ENCODE measurements at places on chromosomes 16 and 17.
A peak's percentile ranks its signal among the peaks of the same experiment; 100 is the strongest.

- no peak for DNase-seq
Observed at GRCh38 chr17:39208136-39208535, 8.1 kb downstream of the RPL19 start.

- no peak for DNase-seq
Observed at GRCh38 chr17:72422505-72423285, 301.9 kb downstream of the SOX9 start.

GRCh38 chr16:65869261-65869660, 497.2 kb upstream of the CDH5 start:
- DNase-seq, result no peak

GRCh38 chr17:5530265-5531084, 44.1 kb downstream of the MIS12 start:
- no peak for DNase-seq

GRCh38 chr17:56926704-56927103, 12.9 kb upstream of the TRIM25 start:
- DNase-seq, result no peak

- no peak for DNase-seq
Observed at GRCh38 chr16:1554826-1555445, 21.5 kb downstream of the TMEM204 start.

DNA sequence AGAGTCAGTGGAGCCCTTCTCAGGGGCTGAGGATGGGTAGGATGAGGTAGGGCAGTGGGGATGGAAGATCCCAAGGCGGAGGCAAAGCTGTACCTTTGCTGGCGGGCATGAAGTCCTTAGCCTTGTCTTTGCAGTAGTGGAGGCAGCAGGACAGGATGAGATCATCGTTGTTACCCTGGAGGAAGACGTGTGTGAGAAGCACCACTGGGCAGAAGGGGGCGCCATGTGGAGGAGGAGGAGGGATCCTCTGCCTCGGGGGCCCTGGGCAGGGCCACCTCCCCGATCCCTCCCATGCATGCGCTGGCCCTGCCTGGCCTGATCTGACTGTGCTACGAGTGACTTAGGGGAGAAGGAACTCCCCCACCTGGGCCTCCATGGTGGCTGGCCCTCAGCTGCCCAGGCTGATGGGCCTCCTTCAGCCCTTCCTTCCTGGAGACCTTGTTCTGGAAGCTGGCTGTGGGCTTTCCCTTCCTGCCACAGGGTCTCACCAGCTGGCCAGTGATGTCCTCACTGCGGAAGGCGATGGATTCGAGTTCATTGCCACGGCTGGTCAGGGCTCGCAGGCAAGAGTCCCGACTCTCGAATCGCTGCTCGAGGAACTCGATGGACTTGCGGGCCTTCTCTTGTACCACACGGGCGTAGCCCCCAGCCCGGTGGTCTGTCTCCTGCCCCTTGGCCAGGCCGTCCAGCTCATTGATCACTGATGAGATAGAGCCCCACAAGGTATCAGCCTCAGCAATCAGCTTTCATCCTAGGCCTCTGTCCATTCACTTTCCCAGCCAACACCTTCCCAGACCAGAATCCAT, 10.3 kb downstream of the HIC1 start:
- no peak for DNase-seq

DNA sequence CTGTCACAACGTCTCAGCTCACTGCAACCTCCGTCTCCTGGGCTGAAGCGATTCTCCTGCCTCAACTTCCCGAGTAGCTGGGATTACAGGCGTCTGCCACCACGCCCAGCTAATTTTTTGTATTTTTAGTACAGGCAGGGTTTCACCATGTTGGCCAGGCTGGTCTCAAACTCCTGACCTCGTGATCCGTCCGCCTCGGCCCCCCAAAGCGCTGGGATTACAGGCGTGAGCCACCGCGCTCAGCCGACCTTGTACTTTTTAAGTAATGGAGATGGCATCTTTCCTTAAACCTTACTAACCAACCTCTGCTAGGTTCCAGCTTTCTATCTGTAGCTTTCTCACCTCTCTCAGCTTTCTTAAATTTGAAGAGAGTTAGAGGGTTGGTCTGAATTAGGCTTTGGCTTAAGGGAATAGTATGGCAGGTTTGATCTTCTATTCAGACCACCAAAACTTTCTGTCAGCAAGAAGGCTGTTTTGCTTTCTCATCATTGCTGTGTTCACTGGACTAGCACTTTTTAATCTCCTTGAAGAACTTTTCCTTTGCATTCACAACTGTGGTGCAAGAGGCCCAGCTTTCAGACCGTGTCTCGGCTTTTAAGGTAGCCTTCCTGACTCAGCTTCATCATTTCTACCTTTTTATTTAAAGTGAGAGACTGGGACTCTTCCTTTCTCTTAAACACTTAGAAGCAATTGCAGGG, 28.0 kb downstream of the YWHAE start:
- no peak for DNase-seq

DNA sequence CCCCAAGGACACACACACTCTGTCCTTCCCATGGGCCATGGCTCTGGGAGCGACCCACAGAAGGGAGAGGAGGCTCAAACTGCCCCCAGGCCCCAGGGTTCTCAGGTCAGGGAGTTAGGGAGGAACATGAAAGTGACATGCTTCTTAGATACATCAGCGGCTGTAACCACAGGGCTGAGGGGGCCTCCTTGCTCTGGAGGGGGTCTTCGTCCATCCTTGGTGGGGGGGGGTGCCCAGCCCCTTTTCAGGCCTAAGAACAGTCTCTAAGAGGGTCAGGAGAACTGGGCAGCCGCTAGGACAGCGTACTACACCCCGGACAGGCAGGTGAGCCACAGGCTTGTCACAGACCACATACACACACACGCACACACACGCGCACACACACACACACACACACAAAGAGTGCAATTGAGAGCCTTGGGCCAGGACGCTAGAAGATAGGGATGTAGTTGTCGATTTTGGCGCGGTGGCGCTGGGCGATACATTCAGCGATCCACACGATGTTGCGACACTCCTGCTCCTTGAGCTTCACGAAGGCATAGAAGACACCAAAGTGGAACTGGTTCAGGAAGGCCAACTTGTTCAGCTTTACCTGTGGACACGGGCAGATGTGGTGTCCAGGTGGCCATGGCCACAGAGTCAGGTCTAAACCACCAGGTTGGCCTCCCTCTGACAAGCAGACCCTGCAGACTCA, 7.3 kb downstream of the HSD11B2 start:
- no peak for DNase-seq

GRCh38 chr17:9001559-9001958, 19.8 kb upstream of the NTN1 start:
- DNase-seq, result no peak

- no peak for DNase-seq
Observed at GRCh38 chr16:54351171-54351570, 64.6 kb upstream of the IRX3 start.

GRCh38 chr16:12403746-12404658, 399.7 kb downstream of the CPPED1 start:
- no peak for DNase-seq

DNA sequence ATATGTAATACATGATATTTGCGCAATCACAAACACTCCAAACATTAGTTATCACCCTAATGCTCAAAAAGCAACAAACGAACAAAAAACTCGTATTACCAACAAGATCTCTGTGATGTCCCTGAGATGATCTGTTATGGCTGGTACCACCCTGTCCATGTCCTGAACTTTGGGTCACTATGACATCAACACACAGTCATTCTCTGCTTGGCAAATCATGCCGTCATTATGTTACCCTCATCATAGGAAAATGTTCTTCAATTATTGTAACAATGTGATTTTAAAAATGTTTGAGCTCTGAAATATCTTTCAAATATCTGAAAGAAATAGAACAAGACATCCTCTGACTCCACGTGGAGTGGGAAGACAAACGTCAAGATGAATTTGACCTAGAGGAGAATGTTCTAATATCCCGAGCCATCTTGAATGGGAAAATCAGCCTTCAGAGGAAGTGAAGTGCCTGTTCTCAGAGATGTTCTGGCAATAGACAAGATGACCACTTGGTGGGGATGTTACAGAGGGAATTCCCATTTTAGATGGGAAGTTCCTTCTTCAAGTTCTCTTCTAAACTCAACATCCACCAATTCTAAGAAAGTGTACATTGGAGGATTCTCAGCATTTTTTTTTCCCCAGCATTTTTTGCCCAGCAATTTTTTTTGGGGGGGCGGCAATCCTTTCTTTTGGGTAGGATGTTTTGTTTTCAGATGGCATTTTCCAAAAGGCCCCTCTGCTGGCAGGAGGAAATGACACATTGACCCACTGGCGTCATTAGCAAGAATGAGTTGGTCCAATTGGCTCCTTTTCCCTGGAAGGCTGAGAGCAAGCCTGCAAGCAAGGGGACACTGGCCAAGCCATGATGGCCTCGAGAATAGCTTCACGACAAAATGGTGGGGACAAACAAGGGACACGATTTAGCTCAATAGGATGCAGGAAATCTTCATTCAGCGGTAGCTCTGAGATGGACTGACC, 3.7 kb upstream of the HSD17B2 start:
- DNase-seq, result no peak

- DNase-seq, result no peak
Observed at GRCh38 chr16:26983426-26983825, 83.3 kb upstream of the C16orf82 start.

DNA sequence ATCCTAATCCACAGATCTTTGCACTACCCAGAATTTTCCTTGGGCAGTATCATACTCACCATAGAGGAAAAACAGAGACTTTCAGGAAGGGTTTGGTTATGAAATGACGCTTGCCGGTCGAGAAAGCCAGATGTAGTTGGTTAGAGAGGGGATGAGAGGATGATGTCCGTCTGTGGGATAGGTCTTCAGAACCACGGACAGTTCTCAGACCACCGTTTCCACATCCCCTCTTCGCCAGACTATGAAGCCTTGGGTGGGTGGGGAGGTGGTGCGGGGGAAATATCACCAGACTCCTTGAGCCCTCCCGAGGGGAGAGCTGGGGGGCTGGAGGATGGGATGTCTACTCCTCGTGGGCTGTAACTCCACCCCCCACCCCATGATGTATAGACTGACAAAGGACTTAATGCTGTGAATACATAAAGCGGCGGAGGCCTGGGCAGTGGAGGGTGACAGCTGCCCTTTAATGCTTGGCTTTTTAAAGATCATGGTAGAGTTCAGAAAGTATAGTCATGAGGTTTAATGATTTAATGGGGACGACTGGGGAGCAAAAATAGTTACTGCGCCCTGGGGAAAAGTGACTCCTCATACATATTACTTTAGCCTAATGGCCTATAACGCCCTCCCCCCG, 96.6 kb downstream of the MRM1 start:
- no peak for DNase-seq

DNA sequence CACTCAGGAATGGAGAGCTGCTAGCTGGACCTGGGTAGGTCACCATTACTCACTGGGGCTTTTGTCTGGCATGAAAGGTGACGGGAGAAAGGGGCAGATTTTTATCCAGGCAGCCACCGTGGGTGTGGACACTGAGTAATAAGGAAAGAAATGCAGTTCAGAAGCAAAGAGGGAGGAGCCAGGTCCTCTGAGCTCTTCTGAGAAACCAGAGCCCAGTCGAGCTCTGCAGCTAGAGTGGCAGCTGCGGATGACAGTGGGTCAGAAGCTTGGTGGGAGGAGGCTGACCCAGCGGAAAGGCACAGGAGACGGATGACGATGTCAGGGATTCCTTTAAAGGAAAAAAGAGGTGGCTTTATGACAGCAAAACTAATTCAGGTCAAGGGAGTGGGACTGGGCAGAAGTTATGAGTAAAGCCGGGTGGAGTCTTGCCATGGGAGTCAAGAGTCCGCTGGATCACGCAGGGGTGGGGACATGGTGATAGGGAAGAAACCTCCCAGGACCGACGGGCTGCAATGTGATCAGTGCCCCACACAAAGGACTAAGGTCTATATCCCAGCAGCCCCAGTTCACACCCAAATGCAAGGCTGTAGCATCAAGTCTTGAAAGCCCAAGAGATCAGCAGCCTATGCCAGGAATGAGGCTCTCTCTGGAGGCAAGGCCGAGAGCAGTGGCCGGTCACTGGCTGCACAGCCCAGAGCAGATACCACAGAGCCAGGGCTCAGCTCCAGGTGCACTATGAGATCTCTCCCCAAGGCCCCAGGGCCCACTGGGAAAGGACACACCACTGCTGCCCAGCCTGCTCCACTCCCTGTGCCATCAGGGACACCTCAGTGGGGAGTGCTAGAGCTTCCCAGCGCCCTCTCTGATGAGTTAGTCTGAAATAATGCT, 6.3 kb upstream of the MNT start:
- no peak for DNase-seq

GRCh38 chr16:65658349-65658748, 536.5 kb upstream of the CDH11 start:
- DNase-seq, result peak; percentile 23

DNA sequence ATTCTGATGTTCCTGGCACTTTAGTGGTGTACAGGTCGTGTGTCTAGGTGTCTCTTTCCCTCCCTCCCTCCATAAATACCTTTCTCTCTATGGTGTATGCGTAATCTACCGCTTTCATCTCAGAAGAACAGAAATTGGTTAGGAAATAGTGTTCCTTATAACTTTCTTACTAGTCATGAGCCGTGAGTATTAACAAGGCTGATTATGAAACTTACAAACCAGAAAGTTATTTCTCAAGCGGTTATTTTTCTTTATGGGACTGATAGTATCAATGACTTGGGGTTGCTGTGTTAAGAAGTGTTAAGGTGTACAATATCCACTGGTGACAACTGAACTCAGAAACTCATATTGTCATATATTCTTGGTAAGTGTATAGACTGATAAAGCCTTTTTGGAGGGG, 13.2 kb upstream of the MYH11 start:
- no peak for DNase-seq

GRCh38 chr17:40068129-40068581, 5.4 kb downstream of the THRA start:
- DNase-seq, result no peak

GRCh38 chr16:13171313-13171712, 269.9 kb downstream of the SHISA9 start:
- DNase-seq, result no peak

DNA sequence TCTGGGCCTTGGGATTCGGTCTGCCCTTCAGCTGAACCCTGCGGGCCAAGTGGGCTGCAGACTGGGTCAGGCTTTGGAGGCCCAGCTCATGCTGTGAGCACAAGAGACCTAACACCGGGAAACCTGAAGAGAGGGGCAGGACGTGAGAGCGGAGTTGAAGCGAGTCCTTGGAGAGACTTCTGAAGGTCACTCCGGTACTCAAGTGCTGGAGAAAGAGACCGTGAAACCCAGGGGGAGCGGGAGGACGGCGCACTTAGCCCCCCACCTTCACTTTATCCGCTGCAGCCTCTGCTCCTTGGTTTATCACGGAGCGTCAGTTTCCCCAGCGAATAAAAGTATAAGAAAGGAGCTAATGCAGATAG, 361 bp downstream of the UQCRC2 start:
- DNase-seq, result no peak

GRCh38 chr17:75875940-75876189, 2.5 kb downstream of the TRIM47 start:
- DNase-seq, result no peak

DNA sequence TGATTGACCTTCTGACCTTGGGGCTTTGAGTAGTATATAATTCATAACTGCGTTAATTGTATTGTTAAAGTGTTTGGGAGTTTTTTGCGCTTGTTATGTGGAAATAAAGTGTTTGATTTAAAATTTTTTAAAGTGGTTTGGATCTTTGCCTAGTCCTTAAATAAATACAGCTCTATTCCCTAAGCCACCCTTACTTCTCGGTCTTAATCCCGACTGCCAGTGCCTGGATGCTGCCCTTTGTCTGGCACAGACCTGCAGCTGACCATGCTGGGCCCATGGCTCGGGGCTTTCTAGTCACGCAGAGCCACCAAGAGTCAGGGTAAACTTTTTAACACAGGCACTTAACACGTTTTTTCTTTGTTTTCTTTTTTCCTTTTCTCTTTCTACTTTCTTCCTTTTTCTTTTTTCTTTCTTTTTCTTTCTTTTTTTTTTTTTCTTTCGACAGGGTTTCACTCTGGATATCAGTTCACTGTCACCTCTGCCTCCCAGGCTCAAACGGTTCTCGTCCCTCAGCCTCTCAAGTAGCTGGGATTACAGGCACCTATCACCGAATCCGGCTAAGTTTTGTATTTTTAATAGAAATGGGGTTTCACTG, 19.6 kb upstream of the SLC5A11 start:
- peak; percentile 9 for DNase-seq
